ENCODE measurements at places on chromosomes 11 and 22.

GRCh38 chr11:27120211-27120610 is 79.6 kb downstream of the BBOX1 start:
- DNase-seq, result no peak

- DNase-seq, result no peak
Measured at GRCh38 chr11:829847-830294, 2.2 kb downstream of the CRACR2B start.

DNA sequence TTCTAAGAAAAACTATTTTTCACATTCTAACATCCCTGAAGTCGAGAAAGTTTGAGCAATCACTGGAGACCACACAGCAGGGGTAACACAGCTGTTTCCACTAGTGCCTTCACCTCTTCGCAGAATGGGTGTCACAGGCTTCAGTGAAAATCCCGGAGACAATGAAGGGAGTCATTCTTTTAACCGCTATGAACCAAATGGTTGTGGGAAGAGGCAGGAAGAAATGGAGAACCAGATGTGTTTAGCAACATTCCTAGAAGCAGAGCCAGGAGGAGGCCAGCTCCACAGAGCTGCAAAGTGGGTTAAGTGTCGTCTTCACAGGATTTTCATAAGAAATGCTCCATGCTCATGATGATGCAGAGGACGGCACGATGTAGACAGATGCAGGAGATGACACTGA is 221.1 kb downstream of the LARGE1 start:
- no peak for DNase-seq

- no peak for DNase-seq
Measured at GRCh38 chr22:46067159-46068111, 82.9 kb upstream of the PPARA start.

GRCh38 chr11:17604201-17604914 is 57.3 kb downstream of the OTOG start:
- DNase-seq, result no peak

- DNase-seq, result no peak
Measured at GRCh38 chr11:8209208-8209807, 40.5 kb upstream of the RIC3 start.

DNA sequence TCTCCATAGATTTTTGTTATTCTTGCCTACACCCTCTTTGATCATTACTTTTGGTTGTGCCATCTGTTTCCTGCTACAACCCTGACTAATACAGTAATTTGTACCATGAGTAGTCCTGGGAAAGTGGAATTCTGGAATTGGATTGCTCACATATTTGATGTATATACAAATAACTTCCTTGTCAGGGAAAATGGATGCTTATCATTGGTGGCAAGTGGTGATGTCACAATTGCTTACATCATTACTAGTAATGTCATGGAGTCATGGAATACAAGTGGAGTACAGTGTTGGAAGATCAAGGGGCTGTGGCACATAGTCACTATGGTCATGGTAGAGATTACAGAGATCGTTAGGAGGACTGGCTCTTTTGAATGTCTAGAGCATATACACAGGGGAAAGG is 24.4 kb downstream of the AASDHPPT start:
- no peak for DNase-seq

DNA sequence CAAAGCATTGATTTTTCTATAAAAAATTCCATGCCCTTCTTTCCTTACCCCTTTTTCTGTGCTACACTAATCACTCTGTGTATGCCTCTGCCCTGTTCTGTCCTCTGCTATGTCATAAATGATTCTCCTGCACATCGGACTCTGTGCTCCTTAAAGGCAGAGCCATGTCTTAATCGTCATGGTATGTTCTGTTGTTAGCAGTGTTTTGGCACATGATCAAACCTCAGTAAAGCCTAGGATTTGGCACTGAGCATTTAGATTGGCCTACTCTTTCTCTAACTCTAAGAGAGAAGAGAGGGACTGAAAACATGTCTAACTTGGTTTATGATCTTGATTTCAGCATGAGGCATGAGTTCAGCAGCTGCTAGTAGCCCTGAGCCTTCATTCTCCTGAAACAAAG is 266.9 kb downstream of the AASDHPPT start:
- no peak for DNase-seq

- DNase-seq, result peak; percentile 16
Measured at GRCh38 chr11:94171693-94172440, 43.2 kb downstream of the PANX1 start.

DNA sequence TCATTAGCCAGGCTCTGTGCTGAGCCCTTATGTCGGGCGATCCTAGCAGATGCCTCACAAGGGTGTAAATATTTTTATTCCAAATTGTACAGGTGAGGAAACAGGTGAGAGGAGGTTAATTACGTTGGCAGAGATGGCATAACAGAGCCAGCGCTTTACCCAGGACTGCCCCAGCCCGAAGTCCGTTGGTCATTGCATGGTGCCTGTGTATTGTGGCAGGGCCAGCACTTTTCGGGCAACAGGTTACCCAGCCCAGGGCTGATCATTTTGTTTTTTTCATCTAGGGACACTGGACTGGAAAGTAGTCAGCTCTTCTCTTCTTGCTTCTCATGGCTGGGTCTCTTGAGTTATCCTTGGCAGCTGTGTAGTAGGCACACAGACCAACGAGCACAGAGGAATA is 202.2 kb upstream of the NAV2 start:
- DNase-seq, result no peak

GRCh38 chr22:42642806-42643633 is 2.6 kb upstream of the ATP5MGL start:
- DNase-seq, result no peak

- DNase-seq, result no peak
Measured at GRCh38 chr11:8408151-8408941, 144.7 kb upstream of the LMO1 start.

DNA sequence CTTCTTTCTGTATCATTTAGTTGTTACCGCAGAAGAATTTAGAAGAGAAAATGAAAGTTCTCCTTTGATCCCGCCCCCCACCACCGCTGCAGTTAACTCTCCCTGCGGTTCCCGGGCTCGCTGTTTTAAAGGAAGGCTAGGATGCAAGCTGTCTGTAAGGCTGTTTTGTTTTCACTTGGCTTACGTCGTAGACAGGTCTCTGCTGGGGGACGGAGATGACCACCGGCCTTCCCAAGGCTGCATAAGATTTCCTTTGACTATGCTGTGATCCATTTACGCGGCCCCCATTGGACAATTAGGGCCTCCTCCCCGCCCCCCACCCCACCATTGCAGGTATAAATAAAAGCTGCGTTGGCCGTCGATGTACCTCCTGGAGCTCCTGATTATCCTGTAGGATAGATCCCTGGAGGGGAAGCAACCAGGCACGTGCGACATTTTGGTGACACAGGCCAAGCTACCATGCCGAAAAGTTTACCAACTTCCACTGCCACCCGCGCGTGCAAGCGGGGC is 1.4 kb upstream of the CPT1A start:
- no peak for DNase-seq

- no peak for DNase-seq
Measured at GRCh38 chr11:75823946-75824345, 8.9 kb downstream of the UVRAG start.

DNA sequence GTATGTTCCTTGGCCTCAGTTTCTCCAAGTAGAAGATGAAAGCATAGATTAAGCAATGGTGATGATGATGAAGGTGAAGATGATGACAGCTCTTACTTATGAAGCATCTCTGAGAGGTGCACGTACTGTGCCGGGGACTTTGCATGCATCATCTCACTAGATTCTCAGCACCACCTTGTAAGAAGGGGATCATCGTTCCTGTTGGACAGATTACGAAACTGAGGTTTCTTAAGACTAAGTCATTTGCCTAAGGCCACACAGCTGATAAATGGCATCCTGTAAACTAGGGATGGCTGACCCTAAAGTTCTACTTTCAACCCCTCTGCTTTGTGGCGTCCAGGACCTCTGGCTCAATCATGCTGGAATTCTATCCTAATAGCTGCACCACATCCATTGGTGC is 8.7 kb downstream of the MS4A15 start:
- no peak for DNase-seq

DNA sequence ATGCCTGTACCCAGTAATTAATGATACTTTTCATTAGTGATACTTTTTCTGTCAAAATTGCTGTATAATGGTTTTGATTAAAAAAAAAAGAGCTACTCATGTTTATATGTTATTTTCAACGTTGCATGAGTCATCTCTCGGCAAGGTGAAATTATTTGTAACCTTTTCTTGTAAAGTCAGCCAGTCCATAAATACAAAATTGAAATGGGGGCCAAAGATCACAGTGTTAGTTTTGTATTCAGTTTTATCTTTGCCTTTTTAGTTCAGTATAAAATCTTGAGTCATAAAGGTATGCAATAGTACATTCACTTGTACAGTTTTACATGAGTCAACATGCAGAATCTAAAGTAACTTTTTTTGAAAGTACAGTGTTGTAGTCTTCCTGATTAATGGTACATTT is 4.3 kb downstream of the ARHGEF12 start:
- DNase-seq, result no peak

- no peak for DNase-seq
Measured at GRCh38 chr11:8066036-8066910, 14.7 kb upstream of the TUB start.

- no peak for DNase-seq
Measured at GRCh38 chr11:111515591-111515990, 1.0 kb downstream of the HOATZ start.

GRCh38 chr11:134098566-134099184 is 29.8 kb downstream of the JAM3 start:
- no peak for DNase-seq

GRCh38 chr11:65708451-65708850 is 3.6 kb upstream of the KAT5 start:
- DNase-seq, result no peak

GRCh38 chr11:112817376-112817775 is 143.8 kb upstream of the NCAM1 start:
- no peak for DNase-seq

GRCh38 chr11:113587308-113587739 is 112.1 kb upstream of the DRD2 start:
- DNase-seq, result no peak

DNA sequence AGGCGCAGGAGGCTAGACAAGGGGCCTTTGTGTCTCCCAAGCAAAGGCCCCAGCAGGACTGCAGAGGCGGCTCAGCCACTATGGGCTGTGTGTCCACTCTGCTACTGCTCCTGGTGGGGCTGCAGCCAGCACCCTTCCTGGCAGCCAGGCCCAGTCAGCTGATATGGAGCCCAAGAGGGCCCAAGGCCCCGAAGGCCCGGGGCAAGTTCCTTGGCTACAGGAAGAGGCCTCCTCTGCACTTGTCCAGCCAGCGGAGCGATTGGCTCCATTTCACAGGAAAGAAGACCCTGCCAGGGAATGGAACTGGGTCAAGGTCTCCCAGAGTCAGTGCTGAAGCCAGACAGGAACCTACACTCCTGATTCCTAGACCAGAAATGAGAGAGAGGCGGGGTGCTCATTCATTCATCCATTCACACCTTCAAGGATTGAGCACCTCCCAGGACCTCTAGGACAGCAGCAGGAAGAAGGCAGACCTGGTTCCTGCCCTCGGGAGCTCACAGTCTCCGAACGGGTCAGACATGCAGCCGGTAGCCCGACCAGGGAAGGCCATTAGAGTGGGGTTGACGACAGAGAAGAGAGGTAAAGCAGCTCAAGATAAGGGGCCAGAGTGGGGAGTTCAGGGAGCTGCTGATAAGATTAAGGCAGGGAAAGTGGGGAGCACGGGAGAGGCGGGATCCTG is 811 bp upstream of the P2RY2 start:
- DNase-seq, result no peak

DNA sequence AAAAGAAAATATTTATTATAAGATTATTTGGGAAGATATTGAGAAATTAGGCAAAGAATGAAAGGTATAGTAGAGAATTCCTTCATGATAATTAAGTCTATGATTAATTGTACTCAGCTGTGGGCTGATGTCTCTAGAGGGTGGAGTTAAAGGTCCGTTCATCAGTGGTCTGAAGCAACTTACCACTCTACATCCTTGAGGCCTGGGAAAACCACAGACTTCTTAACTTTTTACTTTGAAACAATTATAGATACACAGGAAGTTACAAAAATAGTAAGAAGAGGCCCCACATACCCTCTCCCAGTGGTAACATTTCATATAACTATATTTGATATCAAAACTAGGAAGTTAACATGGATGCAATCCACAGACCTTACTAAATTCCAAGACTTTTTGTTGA is 167.0 kb upstream of the NECTIN1 start:
- no peak for DNase-seq

DNA sequence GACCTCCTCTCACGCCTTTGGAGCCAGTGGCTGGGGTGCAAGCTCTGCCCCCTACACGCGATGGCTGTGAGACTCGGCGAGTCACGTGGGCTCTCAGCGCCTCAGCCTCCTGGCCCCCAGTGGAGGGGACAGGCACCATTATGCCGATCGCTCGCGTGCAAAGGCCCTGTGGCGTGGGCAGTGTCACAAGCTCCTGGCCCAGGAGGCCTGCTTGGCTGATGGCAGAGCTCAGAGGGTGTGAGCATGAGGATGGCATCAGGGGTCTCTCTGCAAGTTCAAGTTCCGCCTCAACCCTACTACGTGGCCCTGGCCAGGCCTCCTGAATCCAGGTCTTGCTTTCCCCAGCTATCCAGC is 90.8 kb upstream of the KCNQ1OT1 start:
- DNase-seq, result no peak

DNA sequence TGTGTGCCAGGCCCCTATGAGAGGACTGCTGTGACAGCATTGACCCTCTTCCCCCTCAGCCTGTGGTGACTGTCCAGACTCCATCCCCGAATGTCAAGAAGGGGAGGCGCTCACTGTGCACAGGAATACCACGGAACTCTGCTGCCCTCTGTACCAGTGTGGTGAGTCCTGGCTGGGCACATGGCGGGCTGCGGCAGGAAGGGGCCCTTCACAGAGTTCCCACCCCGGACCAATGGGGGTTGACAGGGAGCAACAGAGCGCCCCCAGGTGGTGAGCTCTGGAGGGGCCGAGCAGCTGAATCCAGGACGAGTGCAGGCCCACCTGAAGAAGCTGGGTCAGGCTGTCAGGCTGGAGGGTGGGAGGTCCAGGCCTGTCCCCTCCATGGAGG is 83.8 kb upstream of the MYOD1 start:
- DNase-seq, result no peak

- no peak for DNase-seq
Measured at GRCh38 chr11:105241136-105241535, 101.6 kb upstream of the CARD18 start.

GRCh38 chr11:8671651-8672062 is 10.8 kb downstream of the TRIM66 start:
- peak; percentile 17 for DNase-seq

DNA sequence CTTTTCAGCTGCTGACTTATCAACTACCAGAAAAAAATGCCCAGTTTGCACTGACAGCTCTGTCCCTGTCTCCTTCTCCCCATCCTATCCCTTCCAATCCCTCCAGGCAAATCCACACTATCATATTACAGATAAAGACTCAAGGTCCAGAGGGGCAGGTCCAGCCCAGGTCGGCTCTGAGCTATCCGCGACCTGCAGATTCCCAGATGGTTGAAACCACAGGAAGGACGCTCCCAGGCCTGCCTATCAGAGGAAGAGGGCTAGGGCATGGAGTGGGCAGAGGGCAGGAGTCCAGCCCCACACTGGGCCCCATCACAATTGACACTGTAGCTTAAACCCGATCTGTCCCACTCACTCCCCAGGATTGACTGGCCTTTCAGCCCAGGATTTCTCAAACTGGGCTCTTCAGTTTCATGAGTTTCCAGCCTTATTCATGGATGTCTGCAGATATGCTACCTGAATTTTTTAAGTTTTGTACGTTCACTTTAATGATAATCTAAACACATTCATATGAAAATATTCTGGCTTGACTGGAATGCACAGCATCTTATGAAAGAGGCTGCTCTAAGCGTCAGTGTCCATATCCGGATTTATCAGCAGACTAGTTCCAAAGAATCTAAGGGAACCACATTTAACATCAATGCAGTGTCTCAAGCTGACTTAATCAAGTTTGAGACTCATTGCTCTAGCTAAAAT is 16.4 kb upstream of the FCHSD2 start:
- DNase-seq, result no peak
